Astrocyte of the hippocampus (primary cell): ENCODE measurements at places on chromosomes 13 and 19.
A peak's percentile ranks its signal among the peaks of the same experiment; 100 is the strongest.

DNA sequence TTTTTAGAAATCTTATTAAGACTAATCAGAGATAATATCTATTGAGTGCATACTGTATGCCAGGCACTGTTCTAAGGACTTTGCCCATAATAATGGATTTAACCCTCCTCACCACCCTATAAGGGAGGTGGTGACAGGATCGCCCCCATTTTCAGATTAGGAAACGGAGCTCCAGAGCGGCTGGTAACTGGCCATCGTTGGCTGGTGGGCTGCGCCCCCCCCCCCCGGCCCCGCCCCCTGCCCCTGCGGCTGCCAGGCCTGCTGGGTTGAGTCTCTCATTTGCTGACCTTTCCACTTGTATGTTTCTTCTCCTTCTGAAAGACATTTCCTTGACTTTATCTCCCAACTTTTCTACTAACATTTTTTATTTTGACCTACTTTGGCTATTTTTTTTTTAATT is 8.5 kb downstream of the ARHGEF7 start:
- DNase-seq = no peak

DNA sequence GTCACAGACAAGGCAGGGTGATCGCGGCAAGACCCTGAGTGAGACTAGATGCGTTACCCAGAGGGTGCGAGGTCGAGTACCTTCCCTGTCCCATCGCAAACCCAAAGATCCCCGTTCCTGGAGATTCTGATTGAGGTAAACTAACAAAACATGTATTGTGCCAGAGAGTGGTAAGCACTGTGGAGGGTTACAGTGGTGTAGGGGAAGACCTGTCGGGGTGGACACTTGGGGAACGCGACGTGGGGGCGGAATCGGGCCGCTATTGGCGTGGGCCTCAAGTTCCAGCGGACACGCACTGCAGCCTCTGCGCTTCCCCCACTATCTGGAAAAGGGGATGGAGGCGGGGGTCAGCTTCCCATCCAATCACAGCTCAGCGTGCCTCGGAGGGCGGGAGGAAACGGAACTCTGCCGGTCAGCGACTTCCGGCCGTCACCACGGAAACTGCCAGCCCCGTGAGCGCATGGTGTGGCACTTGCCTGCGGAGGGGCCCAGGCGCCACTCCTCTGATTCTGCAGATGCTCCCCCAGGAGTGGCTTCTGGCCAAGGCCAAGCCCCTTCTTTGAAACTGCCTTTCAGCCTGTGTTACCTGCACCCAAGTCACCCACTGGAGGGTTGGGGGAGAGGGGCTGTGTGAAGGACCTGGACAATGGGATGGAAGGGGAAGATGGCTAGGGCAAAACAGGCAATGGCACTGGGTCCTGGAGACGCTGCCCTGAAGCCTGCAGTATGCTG is 1.0 kb upstream of the UBE2M start:
- DNase-seq = peak; percentile 94

DNA sequence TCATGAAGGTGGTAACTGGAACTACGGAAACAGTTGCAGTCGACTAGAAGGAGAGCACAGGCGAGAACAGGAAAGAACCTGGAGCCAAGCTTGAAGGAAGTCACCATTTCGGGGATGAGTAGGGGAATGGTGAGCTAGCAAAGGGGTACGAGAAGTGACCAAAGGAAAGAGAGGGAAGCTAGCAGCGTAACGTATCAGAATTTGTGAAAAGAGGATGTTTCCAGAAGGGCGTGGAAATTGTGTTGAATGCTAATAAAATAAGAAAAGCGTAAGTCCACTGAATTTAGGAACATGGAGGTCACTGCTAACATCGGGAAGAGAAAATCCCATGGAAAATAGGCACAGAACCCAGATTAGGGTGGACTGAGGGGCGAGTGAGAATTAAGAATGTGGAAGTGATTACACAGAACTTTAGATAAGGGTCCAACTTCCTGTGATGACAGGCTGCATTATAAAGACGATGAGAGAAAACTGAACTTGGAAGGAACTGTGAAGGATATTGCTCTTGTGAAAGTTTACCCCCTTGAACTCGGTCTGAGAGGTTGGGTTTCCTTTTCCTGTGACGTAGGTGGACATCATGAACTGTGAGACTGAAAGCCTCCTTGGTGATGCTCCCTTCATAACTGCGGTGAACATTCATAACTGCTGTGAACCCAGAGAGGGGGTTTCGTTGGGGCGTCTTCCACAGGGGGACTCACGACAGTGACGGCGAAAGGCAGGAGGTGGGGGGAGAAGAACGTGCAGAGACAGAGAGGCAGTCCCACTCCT is 2.0 kb upstream of the FFAR2 start:
- DNase-seq = no peak

DNA sequence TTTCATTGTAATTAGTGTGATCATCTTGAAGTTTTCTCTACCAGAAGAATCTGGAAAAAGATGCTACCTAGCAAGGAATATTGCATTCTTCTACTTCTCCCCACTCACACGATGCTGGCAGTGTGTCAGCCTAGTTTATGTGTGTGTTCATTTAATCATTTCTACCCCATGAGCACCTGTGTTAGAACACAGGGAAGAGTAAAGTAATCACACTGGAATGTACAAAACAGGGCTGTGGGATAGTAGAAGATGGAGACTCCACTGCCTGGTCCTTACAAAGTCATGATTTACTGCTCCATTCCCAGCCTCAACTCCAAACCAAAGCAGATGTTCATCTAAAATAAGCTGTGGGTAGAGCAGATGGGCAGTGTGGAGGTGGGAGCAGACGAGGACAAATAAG is 47.7 kb upstream of the RGCC start:
- DNase-seq = no peak

DNA sequence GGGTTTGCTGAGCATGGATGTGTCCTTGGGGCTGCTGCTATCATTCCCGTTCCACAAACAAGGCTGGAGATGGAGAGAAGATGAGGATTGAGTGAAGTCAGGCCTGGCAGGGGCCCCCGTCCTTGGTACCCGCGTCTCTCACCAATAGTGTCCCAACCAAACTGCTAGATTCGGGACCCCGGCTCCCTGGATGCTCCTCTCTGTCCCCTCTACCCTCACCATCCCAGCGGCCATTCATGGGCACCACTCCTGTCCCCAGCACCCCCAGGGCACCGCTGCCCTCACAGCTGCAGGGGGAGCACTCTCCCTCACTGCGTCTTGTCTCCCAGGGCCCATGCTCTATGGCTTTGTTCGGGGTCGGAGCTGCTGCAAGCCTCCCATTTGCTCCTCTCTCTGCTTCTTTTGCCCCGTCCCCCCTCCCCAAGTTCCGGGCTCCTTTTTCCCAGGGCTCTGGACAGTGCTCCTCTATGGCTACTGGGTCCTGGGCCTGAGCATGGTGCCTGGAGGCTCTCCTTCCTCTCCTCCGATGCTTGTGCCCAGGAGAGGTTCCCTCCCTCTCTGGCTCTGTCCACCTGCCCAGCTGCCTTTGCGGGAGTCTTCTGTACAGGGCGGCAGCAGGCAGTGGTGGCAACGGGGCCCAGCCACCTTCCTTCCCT is 219.5 kb downstream of the TEX29 start:
- DNase-seq = no peak

GRCh38 chr19:43362179-43362578 is 8.7 kb downstream of the CD177 start:
- DNase-seq = no peak

GRCh38 chr13:100490692-100491091 is 97.9 kb downstream of the GGACT start:
- DNase-seq = peak; percentile 29

DNA sequence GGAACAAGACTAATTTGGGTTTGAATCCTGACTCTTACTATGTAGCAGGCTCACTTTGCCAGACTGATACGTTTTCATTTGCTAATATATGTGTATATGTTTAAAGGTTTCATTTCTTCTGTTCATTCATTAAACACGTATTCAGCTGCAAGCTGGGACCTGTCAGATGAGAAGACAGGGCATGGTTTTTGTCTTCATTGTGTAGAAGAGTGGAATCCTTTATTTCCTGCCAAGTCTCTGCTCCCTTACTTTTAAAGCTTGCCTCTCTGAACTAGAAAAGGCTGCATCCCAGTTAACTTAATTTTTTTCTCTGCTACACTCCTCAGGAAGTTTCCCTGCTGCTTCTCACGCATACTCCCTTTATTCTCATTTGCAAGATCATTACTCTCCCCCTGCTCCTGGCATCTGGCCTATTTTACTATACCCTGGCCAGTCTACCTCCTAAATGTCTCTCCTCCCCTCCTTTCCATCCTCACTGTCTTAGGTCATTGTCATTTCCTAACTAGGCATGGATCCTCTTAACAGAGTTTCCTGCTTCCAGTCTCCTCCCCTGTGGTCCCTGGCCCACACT is 141.0 kb upstream of the TMTC4 start:
- DNase-seq = no peak

DNA sequence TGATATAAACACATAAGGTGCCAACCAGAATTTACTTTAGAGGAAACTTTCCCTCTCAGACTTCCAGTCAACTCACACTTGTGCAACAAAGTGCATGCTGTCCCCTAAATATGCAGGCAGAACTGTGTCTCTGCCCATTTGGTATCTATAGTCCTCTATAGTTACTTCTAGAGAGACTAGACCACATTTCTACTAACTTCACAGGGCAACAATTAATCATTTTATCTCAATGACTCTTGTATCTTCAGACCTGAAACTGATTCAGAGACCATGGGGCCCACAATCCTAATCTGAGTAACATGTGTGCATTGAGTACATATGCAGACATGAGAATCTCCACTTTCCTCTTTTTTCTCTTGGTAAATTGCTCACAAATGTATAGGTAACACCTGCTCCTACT is 158.1 kb downstream of the ZNF486 start:
- DNase-seq = no peak

- peak; percentile 64 for DNase-seq
These were observed 451.7 kb downstream of the EFNB2 start for GRCh38 chr13:106083620-106084350.

- peak; percentile 8 for DNase-seq
These were observed 75.5 kb upstream of the EDNRB start for GRCh38 chr13:77994166-77994565.

DNA sequence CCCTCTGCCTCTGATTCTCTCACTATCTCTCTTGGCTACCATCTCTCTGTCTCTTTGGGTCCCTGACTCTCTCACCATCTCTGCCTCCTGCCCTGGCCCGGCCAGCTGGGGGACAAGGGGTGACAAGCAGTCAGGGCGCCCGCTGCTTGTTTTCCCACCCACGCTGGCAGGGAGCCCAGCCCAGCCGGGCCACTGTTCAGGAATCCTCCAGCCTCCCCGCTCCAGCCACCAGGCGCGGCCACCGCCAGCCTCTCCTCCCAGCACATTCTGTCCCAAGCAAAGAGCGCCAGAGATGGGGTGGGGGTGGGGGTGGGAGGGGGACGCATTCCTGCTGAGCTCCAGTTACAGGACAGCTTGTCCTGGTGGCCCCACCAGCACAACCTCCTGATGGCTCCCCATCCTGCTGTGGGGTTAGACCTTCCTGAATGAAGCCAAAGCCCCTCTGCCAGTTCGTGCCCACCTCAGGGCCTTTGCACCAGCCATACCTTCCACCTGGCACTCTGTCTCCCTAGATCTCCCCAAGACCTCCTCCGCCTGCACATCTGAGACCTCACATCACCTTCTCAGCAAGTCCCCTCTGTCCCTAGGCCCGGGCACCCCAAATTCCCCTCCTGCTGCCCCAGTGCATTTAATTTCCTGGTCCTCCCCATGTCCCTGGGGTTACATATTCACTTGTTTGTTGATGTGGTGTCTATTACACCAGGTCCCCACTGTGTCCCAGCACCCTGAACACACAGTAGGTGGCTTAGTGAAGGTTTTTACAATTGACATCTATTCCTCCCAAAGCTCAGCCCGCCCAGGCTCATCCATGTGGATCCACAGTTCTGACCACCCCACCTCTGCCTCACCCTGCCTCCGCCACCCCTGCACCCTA is 12.5 kb downstream of the ARRDC2 start:
- DNase-seq = peak; percentile 87

DNA sequence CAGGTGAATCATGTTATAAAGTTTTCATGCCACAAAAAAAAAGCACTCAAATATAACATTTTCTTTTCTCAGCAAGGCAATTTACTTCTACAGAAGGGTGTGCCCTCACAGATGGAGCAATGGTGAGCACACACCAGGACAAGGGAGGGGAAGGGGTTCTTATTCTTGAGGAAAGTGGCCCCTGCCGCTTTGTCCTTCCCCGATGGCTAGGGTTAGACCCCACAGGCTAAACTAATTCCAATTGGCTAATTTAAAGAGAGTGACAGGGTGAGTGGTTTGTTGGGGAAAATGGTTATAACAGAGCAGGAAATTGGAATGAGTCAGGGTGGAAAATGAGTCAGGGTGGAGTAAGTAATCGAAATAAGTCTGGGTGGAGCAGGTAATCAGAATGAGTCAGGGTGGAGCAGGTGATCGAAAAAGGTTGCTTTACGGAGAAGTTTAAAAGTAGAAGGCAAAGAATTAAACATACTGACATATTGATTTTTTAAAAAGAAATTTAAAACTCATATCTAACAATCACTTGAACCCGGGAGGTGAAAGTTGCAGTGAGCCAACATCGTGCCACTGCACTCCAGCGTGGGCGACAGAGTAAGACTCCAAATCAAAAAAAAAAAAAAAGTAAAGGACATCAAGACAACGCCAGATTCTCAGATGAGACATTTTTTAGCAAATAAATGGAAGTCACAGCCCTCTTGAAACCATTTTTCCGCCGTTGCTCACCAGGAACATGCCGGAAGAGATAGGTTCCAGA is 813 bp downstream of the ZNF562 start:
- DNase-seq = peak; percentile 3

DNA sequence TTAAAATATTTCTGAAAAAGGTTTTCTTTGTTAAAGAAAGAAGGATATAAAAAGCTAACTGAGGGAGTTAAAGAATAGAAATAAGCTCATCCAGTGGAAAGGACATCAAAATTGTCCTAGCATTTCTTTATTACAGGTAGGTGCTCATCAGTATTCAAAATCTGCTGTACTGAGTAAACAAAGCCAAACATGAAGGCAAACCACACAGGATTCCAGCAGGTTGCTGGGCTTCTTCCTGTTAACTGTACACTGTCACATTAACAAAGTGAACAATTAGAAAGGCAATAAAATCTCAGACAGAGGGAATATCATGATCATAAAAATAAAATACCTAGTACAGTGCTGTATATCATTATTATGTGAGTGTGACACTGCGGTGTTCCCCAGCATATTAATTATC is 1541.0 kb downstream of the SLITRK5 start:
- no peak for DNase-seq

- DNase-seq = no peak
These were observed 10.0 kb upstream of the EPSTI1 start for GRCh38 chr13:43002021-43002420.

GRCh38 chr19:13748169-13748828 is 16.0 kb upstream of the MRI1 start:
- peak; percentile 60 for DNase-seq

DNA sequence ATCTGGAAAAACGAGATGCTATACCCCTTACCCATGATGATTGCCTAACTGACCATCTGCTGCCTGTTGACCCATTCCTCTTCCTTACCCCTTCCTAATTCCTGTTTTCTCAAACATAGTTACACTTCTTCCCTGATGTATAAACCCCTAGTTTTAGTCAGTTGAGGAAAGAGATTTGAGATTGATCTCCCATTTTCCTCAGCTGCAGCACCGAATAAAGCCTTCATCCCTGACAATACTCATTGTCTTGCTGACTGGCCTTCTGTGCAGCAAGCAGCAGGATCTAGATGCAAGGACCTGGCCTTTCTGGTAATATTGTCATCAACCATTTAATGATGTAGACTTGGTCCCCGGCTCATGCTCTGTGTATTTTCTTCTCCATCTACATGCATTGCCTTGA is 999 bp upstream of the ZNF264 start:
- DNase-seq = no peak

- peak; percentile 86 for DNase-seq
These were observed 5.8 kb upstream of the ONECUT3 start for GRCh38 chr19:1747285-1748114.
